ENCODE measurements at places on chromosomes 1 and 21. TPM values are rescaled to one million over a fixed set of nuclear protein-coding genes. Genes with fewer than 3 reads are reported as not detected.

Gene C8A
- total RNA-seq, result not detected

Gene TCHHL1
- not detected for total RNA-seq

Gene PRDX1
- 436 TPM for total RNA-seq

Gene RLF
- 16.4 TPM for total RNA-seq

Gene IARS2
- 59.1 TPM for total RNA-seq

Gene AMY1C
- not detected for total RNA-seq

Gene SERPINC1
- total RNA-seq, result 0.22 TPM

Gene XKR8
- total RNA-seq, result 3.8 TPM

- DNase-seq, result peak; percentile 97
These were observed 9.1 kb downstream of the LMNA start for GRCh38 chr1:156123356-156124196.

DNA sequence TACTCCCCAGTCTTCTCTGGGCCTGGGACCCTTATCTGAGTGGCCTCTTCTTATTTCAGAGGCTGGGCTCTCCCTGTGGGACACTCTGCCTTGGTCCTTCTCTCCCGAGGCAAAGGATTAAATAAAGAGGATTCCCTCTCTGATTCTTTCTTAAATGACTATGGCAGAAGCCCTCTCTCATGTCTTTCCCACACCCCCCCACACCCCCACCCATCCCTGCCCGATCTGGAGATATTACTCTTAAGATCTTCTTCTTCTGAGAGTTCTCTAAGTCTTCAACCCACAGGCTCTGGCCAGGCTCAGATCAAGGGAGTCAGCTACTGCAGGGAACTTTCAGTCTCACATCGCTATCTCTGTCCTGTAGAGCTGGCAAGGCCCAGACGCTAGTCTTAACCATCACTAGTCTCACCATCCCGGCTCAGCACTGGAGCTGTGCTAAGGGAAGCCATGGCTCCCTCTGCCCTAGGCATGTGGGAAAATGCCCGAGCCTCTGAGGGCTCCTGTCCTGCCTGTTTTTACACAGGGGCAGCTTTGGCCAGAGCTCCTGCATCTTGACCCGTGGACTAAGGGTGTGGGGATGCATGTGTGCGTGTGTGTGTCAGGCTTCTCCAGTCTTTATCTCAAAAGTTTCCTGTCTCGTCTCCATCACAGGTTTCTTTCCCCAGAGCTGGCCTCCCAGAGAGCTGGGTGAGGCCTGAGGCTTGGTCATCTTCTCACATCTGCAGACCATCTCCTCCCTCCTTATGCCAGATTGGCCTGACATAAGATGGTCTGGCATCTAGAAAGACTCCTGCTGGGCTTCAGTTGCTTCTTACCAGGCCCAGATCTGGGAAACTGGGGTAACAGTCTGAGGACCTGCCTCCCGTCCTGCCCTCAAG lies 36.7 kb downstream of the LGR6 start:
- no peak for DNase-seq

GRCh38 chr1:41349361-41350054 lies 11.7 kb upstream of the FOXO6 start:
- DNase-seq, result no peak

DNA sequence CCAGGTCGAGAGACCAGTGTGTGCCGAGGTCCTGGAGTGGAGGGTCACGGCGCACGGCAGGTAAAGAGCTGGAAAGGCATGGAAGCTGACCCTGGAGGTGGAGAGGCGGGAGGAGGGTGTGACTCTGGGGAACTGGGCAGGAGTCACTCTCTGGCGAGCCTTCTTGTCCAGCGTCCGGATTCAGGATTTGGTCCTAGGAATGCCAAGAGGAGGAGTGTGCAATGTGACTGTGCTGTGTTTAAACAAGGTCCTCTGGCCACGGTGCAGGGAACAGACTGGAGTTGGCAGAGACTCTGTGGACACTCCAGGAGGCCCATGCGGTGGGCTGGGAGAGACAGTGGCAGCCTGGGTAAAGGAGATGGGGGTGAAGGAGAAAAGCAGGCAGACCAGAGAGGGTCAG lies 64.2 kb upstream of the CASZ1 start:
- no peak for DNase-seq

GRCh38 chr1:178645808-178646200 lies 79.2 kb upstream of the RALGPS2 start:
- no peak for DNase-seq

GRCh38 chr1:3691421-3692204 lies 39.3 kb downstream of the TP73 start:
- DNase-seq, result no peak

- peak; percentile 88 for DNase-seq
These were observed at the start of gene WLS for GRCh38 chr1:68232289-68233148. TSS of gene WLS (minus strand) at chr1:68232523. CDS start at chr1:68232299, 224 bp downstream.

DNA sequence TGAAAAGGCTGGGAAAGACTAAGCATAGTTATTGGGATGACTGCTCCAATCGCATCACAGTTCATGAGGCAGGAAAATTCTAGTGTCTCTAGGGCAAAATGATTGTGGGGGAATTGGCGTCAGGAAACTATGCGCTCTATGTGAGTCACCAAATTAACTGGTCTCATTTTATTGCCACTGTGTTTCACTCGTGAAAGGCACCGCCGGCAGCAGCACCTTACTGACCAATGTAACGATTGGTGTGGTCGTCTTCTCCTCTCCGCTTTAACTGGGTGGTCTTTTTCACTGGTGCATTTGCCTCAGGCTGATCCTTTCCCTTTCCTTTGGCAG lies 83.5 kb downstream of the SPAG17 start:
- no peak for DNase-seq

Measured in psoas muscle (tissue), 8 donors.